Inflammatory macrophage treated with lipopolysaccharide for 1 hour (primary cell): ENCODE measurements at places on chromosomes 11 and 22.
A peak's percentile ranks its signal among the peaks of the same experiment; 100 is the strongest.

- DNase-seq = no peak
Measured at GRCh38 chr11:66985508-66986177, 10.5 kb downstream of the C11orf86 start.

- DNase-seq = peak; percentile 72
Measured at GRCh38 chr11:69044111-69045013, 4.4 kb upstream of the TPCN2 start.

DNA sequence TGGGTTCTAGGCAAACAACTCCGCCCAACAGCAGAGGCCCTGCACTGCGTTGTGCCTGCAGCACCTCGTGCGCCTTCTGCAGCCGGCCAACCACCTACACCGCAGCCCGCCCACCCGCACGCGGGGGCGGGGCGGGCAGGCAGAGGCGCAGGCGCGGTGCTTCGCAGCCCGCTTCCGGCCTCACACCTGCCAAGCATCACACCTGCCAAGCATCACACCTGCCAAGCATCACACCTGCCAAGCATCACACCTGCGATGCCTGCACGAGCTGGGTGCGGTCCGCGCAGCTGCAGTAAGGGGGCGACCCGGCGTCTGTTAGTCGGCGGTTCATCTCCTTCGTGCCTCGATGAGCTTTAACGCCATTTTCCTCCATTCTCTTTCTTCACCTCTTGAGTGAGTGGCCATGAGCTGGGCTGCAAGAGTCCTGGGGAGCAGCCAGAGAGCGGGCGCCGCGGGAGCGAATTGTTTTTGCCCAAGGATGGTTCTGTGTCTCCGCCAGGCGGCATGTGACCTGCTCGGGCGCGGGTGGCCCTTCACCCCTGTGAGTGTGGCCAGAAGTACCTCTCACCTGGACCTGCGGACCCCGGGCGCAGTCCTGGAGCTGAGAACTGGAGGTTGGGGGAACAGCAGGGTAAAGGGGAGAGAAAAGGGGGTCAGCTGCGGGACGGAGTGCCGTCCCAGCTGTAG is at the start of gene LDHAL6A:
Gene LDHAL6A (plus strand): TSS at position 171 of the 687 bp plus-strand sequence. CDS start 825 bp downstream, outside the sequence.
- no peak for DNase-seq

DNA sequence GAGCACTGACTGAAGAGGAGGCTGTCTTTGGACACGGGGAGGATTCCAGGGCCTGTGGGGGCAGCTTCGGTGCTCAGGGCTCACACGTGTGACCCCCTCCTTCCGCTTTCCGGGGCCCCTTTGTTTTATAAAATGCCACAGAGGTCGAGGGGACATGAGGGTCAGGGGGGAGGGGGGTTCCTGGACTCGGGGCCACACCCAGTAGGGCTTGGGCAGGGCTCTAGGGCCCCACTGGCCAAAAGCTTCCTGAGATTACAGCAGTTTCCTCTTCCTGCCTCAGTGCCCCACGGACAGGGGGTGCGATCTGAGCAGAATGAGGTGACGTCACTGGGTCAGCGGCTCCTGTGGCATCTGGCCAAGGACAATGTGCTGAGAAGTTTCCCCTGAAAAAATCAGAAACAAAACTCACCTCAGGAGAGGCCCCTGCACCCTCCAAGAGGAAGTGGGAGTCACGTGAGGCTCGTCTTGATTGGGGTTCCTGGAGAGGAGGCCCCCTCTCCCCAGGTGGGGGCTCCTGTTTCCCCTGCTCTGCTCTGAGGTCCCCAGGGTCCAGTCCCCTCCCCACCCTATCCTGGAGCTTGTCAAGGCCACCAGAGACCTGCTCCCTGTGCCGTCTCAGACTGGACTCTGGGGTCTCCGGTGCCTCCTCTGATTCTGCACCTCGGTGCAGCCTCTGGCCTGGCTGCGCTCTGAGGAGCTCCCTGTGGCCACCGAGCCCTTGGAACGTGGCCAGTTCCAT is 6.4 kb upstream of the IFITM3 start:
- DNase-seq = peak; percentile 61

GRCh38 chr22:50138041-50138440 is 32.5 kb upstream of the PANX2 start:
- no peak for DNase-seq

- DNase-seq = no peak
Measured at GRCh38 chr11:18986744-18987143, 47.5 kb upstream of the MRGPRX1 start.

- peak; percentile 24 for DNase-seq
Measured at GRCh38 chr11:116217006-116217405, 555.8 kb downstream of the BUD13 start.

DNA sequence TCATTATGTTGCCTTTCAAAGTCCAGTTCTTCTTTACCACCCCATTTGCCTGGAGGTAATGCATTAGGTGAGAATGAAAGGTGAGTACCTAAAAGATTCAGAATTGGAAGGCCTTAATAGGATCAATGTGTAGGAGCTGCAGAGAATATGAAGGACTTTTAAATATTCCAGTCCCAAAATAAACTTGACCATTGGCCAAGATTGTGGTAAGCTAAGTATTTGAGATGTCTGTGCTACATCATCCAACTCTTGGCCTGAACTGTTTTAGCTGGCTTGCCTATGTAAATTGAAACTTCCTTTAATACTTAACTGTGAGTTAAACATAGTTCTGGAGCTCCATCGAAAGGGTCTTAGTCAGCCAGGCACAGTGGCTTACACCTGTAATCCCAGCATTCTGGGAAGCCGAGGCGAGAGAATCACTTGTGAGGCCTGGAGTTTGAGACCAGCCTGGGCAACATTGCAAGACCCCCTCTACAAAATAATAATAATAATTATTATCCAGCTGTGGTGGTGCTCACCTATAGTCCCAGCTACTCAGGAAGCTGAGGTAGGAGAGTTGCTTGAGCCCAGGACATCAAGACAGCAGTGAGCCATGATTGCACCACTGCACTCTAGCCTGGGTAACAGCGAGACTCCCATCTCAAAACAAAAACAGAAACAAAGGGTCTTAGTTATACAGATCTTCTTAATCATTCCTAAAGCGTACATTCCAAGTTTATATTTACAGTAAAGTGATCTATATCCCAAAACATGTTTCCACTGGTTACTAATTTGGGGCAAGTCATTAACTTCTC is 29.8 kb downstream of the MTMR3 start:
- DNase-seq = no peak

- no peak for DNase-seq
Measured at GRCh38 chr11:9396752-9397151, 12.3 kb downstream of the IPO7 start.

DNA sequence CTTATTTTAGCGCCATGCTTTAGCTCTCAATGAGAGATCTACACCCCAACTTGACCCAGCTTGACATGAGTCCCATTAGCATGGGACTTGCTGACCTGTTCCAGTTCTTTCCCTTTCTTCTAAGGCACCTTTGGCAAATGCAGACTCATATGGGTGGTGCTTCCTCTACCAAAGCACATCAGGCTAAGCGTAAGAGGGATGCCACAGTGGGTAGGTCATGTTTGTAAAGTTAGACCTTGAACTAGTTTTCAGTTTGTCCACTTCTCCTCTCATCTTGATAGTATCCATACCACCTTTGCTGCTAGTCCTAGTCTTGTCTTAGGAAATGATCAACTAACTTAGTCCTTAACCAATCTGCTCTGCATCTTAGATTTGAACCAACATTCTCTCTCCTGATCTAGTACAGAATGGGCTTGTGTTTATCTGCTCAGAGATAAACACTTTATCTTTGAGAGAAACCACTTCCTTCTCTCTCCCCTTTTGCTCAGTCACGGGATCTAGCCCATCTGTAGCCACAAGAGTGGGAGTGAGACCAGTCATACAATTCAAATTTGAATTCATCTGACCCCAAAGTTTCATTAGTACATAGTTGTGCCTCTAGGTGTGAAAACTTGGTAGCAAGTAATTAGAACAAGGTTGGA is 72.1 kb upstream of the CD44 start:
- DNase-seq = peak; percentile 51

- DNase-seq = no peak
Measured at GRCh38 chr11:105000797-105001196, 22.2 kb downstream of the CASP5 start.

- DNase-seq = no peak
Measured at GRCh38 chr11:110704210-110704864, 7.9 kb downstream of the ARHGAP20 start.

- no peak for DNase-seq
Measured at GRCh38 chr11:60939855-60940254, 12.1 kb downstream of the SLC15A3 start.

GRCh38 chr11:130785380-130786116 is 130.7 kb downstream of the SNX19 start:
- DNase-seq = no peak

DNA sequence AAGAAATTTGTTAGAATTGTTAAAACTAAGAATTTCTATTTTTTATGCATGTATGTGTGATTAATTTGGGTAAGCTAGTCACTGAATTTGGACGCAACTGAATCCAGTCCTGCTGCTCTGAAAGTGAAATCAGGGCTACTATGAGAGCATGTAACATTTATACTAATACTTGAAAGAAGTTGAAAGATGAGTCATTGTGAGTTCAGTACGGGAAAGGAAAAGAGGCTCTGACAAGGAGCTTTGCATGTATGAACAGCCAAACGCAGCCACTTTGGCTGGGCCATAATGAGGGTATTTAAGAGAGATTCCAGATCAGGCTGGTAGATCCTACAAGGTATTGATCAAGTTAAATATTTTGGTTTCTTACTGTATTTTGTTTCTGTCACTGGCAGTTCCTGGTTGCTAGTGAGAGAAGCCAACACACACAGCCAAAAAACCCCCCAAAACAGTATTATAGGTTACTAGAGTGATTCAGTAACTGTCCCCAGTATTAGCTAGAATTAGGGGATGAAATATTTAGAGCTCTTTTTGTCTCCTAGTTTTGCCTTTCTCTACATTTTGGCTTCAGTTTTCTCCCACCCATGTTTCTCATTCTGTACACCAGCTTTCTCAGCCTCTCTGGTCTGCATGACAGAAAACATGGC is 14.1 kb downstream of the AASDHPPT start:
- no peak for DNase-seq

- DNase-seq = no peak
Measured at GRCh38 chr11:75219869-75220268, 20.7 kb upstream of the TPBGL start.

- DNase-seq = peak; percentile 45
Measured at GRCh38 chr11:16788141-16789062, 50.0 kb downstream of the C11orf58 start.

GRCh38 chr11:133072378-133072777 is 459.9 kb downstream of the OPCML start:
- no peak for DNase-seq

DNA sequence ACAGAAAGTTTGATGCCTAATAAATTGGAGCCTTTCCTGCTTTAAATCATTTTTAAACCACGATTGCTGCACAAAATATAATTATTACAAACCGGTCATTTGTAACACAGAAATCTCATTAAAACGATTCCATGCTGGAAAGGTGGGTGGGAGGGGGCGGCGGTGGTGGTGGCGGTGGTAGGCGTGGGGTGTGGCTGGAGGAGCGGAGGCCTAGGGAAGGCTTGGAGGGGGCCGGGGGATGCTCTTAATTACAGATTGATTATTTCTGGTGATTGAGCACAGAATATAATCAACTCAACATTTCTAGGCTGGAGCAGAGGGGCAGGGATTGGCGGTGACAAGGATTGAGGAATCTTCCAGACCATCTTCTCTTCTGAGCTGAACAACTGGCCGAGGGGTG is 157.5 kb downstream of the TRIM29 start:
- no peak for DNase-seq

GRCh38 chr11:87033561-87033960 is 4.2 kb upstream of the TMEM135 start:
- DNase-seq = no peak

- no peak for DNase-seq
Measured at GRCh38 chr22:47966316-47966715, 1203.9 kb downstream of the TBC1D22A start.

- peak; percentile 52 for DNase-seq
Measured at GRCh38 chr11:68002938-68003845, 705 bp downstream of the UNC93B1 start.

- DNase-seq = no peak
Measured at GRCh38 chr11:82038154-82038553, 695.5 kb downstream of the FAM181B start.

DNA sequence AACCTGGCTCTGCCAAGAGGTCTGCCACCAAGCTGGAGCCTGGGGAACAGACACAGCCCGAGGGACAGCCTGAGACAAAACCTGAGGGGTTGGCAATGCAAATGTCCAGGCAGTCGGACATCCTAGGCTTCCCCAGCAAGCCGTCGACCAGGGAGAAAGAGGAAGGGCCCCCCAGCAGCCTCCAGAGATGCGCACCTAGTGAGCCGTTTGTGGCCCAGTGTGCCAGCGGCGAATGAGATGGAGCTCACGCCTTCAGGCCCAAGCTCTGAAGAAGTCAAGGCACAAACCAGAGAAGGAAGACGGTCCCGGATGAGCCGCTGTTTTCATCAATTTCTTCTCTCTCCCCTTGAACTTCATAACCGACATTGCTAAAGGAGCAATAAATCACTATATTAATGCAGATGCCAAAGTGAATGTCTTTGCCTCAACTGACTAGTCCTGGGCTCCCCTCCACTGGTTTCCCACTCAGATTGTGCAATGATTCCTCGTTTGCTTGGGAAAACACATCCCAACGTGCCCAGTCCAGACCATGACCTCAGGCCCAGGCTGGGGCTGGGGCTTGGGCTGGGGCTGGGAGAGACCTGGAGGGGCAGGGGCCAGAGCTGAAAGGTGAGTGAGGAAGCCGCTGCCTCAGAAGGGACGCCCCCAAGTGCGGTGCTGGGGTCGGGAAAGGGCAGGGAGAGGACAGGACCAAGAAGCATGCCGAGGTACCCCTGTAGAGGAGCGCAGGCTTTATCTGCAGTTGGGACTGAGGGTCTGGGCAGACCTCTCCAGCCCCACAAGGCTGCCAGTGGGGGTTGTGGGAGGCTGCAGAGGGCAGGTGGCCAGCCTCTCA is 3.5 kb upstream of the DGCR2 start:
- no peak for DNase-seq

- DNase-seq = no peak
Measured at GRCh38 chr11:71342116-71342515, 89.7 kb upstream of the SHANK2 start.

DNA sequence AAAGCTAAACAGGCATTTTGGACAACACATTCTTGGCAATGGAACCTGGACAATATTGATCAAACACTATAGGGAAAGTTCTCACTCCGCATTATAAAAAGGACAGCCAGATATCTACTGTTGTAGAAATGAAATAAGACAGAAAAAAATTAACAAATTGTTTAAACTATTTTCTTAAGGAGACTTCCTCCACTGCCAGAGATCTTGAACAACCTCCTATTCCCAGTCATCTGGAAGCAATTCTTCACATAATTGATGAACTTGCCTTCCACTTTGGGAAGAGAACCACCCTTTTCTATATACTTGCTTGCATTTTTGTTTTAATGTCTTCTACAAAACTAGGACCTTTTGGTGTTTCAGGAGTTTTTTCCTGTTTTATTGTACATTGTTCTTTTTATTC is 216.1 kb downstream of the CASP12 start:
- no peak for DNase-seq

GRCh38 chr11:121571506-121571905 is 118.7 kb upstream of the SORL1-AS1 start:
- no peak for DNase-seq
